Left cardiac atrium (tissue), 4 donors: ENCODE measurements at places on chromosomes 5 and 9.

DNA sequence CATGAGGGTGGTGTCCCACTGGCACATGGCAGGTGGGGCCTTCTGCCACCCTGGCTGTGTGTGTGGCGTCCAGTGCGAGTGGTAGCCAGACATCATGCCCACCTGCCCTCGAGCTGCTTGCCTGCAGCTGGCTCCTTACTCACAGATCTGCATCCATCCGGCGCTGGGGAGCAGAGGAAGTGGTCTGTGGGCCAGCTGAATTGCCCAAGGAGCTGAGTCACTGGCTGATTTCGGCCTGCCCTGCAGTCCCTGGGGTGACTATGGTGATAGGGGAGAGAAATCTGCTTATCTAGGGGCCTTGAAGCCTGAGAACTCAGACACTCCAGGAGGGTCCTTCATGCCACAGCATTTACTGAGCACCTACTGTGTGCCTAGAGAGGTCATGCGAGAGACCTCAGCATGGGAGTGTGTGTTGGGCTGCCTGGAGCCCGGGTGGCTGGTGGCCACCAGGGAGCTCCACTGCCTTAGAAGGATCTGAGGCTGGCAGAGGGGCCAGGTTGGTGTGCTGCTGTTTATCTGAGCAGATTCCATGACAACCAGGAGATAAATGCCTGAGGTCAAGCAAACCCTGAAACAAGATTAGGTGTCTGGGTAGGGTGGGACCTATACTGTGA is 57.1 kb downstream of the SLC22A5 start:
- peak; percentile 85 for DNase-seq

DNA sequence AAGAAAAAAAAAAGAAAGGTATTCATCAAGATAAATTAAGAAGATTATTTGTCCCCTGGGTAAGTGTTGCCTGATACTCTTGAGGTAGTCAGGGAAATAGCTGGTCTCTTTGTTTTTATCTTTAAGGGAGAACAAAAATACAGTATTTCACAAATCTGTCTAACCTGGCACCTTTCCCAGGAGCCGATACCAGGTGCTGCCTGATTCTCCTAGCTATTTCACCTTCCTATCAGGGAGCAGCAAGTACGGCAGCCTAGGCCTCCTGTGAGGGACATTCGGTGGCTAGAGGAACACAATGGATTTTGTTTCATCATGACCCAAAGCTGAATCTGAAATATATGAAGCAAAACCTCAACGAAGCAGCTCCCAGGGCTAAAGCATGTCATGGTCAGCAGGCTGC is 86.0 kb downstream of the TARS1 start:
- DNase-seq: no peak

DNA sequence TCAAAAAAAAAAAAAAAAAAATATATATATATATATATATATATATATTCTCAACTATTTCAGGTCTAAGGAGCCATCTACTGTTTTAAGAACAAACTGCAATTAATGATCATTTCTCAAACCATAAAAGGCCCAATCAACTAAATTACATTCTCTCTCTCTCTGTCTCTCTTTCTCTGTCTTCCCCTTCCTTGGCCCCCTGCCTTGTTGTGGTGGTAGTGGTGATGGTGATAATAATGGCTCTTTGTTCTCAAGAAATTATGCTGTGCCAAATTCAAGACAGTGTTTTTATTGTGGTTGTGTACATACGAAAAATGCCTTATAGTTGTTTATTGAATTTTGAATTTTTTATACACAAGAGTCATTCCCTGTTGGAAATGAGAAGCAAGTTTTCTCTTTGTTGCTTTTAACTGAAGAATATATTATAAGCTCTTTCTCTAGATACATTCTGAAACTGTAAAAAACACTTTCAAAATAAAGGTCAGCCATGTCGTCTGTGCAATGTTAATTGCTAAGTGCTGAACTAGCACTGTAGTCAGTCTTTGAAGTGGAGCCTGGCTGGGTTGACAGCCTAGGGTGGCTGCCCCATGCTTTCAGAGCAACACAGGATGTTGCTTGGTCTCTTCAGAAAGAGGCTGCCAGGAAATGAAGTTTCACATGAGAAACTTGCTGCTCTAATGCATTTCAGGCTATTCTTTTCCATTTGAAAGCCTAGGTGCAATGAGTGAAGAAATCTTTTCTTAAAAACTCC is 96.0 kb downstream of the HINT1 start:
- DNase-seq: no peak

- DNase-seq: no peak
Measured at GRCh38 chr5:172789687-172790495, 18.9 kb upstream of the DUSP1 start.

DNA sequence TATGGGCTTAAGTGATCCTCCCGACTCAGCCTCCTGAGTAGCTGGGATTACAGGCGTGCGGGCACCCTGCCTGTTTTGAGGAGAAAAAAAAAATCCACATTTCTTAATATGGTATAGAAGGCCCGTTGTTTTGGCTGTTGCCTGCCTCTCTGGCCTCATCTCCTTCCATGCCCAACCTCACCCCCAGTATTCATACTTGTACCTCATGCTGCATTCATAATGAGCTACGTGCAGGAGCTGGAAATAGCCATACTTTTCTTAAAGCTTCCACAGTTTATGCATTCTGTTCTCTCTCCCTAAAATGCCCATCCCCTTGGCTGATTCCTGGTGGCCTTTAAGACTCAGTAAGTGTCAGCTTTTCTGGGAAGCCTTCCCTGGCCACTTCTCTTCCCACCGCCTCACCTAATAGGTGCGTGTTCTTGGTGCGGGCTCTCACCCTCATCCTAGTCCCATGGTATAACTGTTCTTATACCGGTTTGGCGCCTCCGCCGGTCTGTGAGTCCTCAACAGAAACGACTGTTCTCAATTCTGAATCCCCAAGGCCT is 2.1 kb upstream of the TPM2 start:
- no peak for DNase-seq

DNA sequence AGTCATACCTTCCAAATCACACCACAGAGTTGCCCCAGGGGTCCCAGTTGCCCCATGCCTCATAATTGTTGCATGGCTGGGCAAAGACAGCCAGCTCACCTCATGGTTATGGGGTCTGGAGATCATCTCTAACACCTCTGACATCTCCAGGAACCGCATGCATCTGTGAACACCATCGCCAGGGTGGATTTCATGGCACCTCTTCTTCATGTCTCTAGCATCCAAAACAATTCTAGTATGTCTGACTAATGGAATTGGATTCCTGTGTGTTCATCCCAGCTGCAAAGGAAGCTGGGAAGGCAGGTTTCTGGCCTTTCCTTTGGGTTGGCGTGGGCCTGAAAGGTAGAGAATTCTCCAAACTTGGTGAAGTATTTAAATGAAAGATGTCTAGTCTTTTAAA is 122.3 kb upstream of the ABCA1 start:
- no peak for DNase-seq
